Activated CD4-positive, alpha-beta T cell treated with anti-CD3 and anti-CD28 coated beads, Interleukin-2, amount 10 ng/mL, durations not matched to agents 7 days and 5 days (primary cell): ENCODE measurements at places on chromosomes 1 and 21. TPM values are rescaled to one million over a fixed set of nuclear protein-coding genes. Genes with fewer than 3 reads are reported as not detected.

DNA sequence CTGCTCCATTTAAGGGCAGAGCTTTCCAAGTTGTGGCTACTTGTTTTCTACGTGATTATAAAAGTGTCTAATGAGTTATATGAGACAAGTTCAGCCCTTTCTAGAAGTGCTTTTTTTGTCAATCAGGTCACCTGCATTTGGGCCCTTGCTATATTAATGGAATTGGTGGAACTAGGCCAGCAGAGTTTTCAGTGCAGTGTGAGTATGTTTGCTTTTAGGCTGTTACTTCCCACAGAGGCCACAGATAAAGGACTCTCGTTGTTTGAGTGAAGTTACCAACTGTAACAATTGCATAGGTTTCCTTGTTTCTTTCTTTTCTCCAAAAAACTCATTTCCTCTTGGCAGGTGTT, 10.9 kb downstream of the SMAP2 start:
- no peak for DNase-seq

- no peak for DNase-seq
Observed at GRCh38 chr1:180412583-180412982, 89.8 kb downstream of the ACBD6 start.

DNA sequence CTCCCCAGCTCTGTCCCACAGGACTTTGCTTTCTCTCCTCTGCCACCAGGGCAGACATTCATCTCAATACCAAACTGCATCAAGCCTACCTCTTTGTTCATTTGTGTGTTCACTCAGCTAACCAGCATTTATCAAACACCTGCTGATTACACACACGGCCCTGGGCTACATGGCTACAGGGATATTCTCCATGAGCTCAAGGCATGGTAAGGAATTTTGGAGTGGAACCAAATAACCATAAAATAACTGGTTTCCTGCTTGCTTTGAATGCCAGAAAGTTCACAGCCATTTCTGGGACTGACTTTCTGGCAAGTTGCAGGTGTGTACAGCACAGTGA, 54.6 kb downstream of the LDLRAD2 start:
- DNase-seq = no peak

DNA sequence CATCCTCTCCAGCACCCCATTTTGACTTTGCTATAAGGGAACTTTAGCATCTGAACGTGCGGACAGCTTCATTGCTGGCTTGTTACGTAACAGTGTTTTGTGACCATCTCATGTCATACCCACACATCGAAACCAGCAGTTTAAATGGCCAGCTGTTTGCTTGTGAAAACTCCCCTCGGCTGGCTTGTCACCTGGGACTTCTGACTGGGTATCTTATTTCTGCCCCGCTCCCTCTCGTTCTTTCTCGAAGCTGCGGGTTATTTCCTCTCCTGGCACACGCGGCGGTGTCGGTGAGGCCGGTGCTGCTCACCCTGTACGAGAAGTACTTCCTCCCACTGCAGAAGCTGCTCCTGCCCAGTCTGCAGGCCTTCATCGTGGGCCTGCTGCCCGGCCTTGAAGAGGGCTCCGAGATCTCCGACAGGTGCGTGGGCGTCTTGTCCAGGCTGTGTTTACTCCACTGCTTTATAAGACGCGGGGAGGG, 43.5 kb downstream of the DOP1B start:
- DNase-seq = no peak

DNA sequence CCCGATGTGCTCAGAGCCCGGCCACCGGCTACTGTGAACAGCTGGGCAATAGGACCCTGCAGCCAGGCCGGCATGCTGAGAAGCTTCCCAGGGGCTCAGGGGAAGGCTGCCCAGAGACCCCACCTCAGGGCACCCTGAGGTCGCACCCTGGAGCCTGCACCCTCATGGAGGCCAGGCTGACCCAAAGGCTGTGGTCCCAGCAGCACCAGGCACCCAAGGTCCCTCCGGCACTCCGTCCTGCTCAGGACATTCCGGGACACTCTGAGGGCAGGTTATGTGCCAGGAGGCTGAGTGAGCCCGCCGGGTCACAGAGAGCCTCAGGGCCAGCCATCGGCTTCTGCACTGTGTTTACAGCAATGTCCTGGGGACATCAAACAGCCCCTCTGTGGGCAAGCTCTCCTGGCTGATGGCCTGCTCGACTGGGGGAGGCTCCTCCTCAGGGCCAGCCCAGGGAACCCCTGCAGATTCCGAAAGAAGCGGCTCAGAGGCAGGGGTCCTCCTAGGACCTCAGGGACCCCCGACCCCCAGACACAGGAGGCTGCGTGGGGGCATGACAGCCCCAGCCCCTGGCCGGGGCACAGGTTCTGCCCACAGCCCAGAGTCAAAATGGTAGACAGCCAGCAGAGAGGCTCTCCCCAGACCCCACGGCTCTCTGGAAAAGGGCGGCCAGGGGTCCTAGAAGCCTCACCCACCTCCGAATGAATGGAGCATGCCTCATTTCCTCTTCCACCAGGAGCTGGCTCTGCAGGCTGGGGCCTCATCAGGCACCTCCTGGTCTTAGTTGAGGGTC, 8.2 kb downstream of the SLC19A1 start:
- DNase-seq = no peak

GRCh38 chr1:170290276-170290675, 144.5 kb downstream of the NTMT2 start:
- no peak for DNase-seq

GRCh38 chr1:64936956-64937355, 29.4 kb downstream of the JAK1 start:
- DNase-seq = no peak

GRCh38 chr1:186212568-186213224, 162.4 kb downstream of the TPR start:
- DNase-seq = peak; percentile 47

DNA sequence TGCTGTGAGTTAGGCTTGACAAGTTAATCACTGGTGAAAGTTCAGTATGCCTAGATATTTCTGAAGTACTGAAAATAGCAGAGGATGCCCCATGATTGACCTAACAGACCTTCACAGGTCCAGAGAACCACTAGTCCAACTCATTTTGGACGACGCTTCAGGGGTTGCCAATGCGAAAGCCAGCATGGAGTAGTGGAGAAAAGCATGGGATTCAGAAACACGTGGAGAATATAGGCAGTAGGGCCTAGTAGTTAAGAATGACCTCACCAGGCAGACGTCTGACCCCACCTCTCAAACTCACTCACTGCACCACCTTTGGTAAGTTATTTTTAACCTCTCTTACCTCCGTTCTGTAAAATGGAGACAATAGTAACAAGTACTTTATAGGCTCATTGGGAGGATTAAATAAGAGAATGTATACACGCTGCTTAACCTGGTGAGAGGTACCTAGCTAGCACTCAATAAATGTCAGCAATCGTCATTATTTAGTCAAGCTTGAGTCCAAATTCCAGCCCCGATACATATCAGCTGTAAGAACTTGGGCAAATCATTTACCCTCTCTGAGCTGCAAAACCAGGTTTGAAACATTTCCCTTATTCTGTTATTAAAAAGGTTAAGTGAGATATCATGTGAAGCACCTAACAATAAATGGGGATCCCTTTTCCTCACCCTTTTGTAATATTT, 13.2 kb downstream of the PLPP3 start:
- DNase-seq = no peak

GRCh38 chr21:38013741-38014140, 97.5 kb upstream of the KCNJ6 start:
- no peak for DNase-seq

GRCh38 chr1:145956361-145956760, 1.5 kb downstream of the LIX1L start:
- no peak for DNase-seq

GRCh38 chr1:115210302-115210711, 121.0 kb upstream of the TSPAN2 start:
- no peak for DNase-seq

DNA sequence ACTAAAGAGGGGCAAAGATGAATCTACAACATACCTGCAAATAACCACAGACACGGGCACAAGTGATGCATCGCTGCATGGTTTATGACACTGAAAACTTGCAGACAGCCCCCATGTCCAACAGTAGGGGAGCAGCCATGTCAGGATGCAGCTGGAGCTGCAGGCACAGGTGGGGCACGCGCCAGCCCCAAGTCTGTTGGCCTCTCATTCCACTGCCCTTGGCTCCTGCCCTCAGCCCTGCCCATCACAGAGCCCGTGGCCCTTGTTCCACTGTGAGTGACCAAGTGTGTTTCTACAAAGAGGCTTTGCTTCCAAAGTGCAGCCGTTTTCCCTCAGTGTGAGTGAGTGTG, 3.2 kb upstream of the PADI4 start:
- no peak for DNase-seq

- DNase-seq = no peak
Observed at GRCh38 chr1:97947695-97948094, 26.9 kb upstream of the DPYD start.

GRCh38 chr1:55070293-55071164, 31.2 kb downstream of the PCSK9 start:
- no peak for DNase-seq

GRCh38 chr1:23111600-23112535, 56.8 kb downstream of the LUZP1 start:
- DNase-seq = no peak

The AGO3 gene
- total RNA-seq = 28.7 TPM

The DAB1 gene
- total RNA-seq = 2.1 TPM
